SHP77 treated with DMSO at 0.1 percent for 48 hours (cell line): ENCODE measurements at places on chromosomes 4 and X.

DNA sequence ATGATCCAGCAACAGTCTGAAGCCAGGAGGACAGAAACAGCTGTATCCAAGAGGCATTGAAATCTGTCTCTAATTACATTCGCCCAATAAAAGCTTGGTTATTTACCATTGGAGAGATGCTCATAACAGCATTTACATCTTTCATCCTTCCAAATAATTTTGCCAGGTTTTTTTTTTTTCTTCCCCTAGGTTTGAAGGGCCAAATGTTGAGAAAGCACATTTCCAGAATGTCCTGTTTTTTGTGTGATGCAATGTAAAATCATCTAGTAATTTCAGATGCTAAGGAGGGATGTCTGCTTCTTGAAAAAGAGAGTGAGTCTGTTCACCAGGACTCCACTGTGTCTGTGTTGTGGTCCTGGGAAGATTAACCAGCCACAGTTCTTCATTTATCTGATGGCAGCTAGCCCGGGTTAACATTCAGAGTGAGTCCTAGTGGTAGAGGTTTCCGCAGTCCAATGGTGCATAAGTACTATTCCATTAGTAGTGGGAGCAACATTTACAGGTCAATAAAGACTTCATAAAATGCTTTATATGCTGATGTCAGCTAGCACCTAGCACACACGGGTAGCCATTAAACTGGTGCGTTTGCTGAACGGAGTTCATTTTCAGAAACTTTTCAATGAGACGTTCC lies 406.8 kb downstream of the STIM2 start:
- no peak for DNase-seq

DNA sequence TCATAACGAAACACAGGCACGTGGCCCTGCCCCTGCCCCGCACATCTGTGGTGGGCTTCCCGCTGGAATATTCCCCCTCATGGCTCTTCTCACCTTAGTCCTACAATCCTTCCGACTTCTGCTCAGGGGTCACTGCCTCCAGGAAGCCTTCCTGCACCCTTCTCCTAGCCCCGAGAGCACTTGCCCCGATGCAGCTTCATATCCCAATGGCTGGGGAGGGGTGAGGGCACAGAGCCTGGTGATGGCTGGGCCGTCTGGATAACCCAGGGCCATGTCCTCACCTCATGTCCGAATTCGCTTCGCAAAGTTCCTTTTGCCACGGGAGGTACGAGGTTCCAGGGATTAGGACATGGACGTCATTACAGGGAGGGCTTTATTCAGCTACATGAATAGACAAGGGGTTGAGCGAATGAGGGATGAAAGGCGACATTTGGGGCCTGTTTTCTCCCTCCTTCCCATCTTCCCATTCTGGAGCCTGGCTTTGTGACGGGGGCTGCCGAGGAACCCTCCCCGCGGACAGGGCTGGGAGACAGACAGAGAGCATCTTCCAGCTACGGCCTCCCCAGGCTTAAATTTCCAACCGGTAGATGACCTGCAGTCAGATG lies 35.5 kb upstream of the HMX1 start:
- no peak for DNase-seq

DNA sequence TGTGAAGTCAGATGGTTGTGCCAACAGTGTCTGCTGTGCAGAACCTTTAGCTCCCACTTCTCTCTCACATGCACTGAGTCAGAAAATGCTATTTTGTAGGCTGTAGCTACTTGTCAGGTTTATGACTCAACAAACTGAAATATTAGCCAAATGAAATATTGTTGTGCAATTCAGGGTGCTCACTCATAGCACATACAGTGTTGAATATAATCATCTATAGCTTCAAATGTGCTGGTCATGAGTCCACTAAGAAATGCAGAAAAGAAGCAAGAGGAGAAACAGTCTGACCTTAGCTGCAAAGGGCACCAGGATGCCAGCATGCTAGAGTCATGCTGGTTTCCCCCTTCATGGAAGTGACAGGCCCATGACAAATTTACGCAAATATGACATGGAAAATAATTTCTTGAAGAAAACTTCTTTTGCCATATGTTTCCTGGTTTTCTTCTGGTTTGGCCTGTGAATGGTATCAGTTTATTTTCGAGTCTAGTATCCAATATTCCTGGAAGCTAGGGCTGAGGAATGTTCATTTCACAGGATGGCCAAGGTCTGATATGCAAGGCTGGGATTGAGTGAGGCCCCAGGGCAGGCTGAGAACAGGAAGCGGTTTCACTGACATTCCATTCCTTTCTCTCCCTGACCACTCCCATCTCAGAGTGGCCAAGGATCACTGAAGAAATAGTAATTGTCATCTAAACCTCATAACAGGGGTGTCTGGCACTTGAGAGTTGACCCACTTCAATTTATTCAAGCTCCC lies 10.3 kb upstream of the CXCL2 start:
- no peak for DNase-seq

DNA sequence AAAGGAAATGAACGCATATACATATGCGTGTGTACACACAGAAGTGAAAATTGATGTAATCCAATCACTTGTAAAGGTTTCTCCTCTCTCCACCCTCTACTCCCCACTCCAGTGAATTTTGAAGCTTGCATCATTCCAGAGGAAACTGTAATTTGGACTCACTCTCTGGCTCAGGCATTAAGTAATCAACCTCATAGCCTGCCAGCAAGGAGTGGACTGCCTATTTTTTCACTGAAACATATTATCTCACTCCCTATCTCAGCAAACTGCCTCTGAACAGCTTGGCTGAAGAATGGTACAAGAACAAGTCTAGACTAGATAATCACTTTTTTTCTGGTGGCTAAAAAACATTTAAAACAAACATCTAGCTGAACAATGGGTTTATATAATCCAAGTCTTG lies 124.2 kb downstream of the C4orf51 start:
- no peak for DNase-seq

GRCh38 chr4:162364651-162365050 lies 200.9 kb upstream of the FSTL5 start:
- no peak for DNase-seq
